RPMI7951 (cell line): ENCODE measurements at places on chromosomes 5 and 9. TPM values are rescaled to one million over a fixed set of nuclear protein-coding genes. Genes with fewer than 3 reads are reported as not detected.

DNA sequence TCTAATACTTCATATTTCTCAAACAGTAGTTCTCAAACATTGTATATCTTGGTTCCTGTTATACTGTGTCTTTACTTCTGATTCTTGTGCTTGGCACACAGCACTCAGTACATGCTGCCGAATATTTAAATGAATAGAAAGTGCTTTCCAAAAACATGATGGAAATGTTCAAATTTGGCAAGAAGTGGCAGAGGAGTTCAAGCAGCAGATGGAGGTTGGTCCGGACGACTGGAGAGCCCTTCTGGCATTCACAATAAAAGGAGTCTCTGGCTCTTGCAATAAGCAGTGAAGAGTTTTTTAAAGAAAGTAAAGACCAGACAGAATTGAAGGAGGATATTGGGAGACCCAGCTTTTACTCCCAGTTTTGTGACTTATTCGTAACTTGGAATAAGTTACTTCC, 36.3 kb downstream of the TSTD2 start:
- no peak for DNase-seq

DNA sequence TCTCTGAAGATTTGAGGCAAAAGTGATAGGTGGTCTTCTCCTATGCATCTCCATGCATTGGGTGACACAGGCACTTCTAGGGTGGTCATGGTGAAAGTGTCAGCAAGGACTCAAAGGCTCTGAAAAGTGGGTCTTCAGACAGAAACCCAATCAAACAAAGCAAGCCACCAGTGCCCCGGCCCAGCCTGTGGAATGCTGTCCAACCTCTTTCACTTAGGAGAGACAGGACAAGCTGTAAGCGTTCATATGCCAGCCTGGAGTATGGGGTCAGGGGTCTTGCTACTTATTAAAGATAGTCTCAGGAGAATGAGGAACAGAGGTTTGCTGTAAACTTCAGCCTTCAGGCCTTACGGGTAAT, 324.5 kb downstream of the GADD45G start:
- no peak for DNase-seq

GRCh38 chr9:114681594-114682332, at the start of gene TEX48:
TEX48 (minus strand) TSS chr9:114682192; CDS start chr9:114671723, 10,469 bp downstream.
- peak; percentile 79 for DNase-seq

GRCh38 chr5:99827136-99827535, 708.0 kb upstream of the FAM174A start:
- DNase-seq = no peak

DNA sequence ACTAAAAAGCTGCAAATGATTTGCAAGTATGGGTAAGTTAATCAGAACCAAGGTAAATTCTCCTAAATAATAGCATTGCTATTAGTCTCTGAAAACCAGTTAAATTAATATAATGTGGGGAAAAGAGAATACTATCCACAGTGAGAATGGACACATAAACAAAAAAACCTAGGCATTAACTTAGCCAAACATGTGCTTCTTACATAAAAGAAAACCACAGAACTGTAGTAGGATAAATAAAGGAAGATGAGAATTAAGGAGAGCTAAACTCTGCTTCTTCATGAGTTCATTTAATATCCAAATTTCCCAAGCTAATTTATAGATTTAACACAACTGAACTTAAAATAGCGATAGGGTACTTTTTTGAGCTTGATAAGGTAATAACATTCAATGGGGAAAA, 31.8 kb downstream of the ABCA1 start:
- peak; percentile 37 for DNase-seq

- DNase-seq = no peak
Observed at GRCh38 chr9:87596862-87597261, 99.2 kb downstream of the DAPK1 start.

DNA sequence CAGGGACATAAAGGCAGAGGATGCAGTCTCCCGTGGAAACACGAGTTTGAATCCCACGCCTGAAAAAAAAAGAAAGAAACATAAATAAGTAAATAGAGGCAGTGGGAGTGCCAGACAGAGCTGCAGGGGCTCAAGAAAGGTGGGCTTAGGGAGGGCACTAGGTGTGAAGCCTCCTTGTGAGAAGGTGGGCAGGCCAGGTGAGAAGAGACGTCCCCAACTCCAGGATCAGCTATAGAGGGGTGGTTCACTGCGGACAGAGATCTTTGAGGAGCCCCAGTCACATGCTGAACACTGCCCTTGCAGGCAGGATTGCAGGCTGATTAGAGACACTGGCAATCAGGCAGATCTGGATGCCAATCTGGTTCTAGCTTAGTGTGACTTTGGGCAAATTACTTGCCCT, 172.1 kb downstream of the RGS3 start:
- DNase-seq = no peak

GRCh38 chr5:37501152-37501551, 122.0 kb downstream of the WDR70 start:
- DNase-seq = no peak

ZDHHC11B gene
- not detected in 2 replicates for total RNA-seq

PCDHB11 gene
- total RNA-seq = 0.12 and 0.20 TPM in 2 replicates

IFT74 gene
- 15.7 and 20.2 TPM in 2 replicates for total RNA-seq

AQP3 gene
- 1.4 and 1.6 TPM in 2 replicates for total RNA-seq

PCDHGB4 gene
- 12.0 and 12.7 TPM in 2 replicates for total RNA-seq

DHFR gene
- total RNA-seq = 67.8 and 81.2 TPM in 2 replicates
